ENCODE measurements at places on chromosomes 11 and 22.

DNA sequence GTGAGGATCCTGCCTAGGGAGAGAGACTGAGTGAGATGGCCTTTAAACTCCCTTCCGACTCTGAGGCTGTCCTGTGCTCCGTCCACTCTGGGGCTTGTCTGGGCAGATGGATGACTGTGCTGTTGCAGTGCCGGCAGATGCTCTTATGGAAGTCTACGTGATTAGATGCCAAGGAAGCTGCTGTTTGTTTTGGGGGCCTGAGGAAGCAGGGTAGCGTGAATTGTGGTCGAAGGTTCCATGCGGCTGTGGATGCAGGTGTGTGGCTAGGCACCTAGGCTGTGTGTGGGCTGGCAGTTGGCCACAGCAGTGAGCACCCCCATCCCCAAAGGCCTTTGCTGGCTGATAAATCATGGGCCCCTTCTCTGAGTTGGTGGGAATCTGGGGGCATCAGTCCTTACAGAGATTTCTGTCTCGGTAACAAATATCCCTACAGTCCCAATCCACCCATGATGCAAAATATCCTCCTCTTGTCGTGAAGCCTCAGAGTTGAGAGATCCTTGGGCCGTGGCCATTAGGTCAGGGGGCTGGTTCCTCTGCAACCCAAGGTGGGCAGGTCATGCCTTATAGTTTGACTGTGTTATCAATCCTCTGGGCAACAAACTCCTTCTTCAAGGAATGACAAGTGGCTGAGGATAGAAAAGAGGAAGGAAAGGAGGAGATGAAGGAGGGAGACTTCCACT, 31.2 kb downstream of the AMPD3 start:
- no peak for DNase-seq

GRCh38 chr22:27937453-27937852, 18.4 kb upstream of the PITPNB start:
- no peak for DNase-seq

GRCh38 chr11:118051136-118051610, 25.7 kb upstream of the TMPRSS4 start:
- DNase-seq = no peak

GRCh38 chr11:85316967-85317366, 310.2 kb downstream of the DLG2 start:
- DNase-seq = no peak

DNA sequence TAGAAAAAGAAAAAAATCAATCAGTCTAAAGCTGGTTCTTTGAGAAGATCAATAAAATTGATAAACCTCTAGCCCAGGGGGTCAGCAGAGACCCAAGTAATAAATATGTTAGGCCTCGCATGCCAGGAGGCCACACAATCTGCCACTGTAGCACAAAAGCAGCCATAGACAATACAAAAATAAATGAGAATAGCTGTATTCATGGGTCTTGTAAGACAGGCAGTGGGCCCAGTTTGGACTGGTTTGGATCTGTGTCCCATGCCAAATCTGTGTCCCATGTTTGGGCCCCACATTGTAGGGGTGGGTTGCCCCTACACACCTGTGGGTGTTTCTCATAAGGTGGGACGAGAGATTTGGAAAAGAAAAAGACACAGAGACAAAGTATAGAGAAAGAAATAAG, 6.6 kb upstream of the PLAAT4 start:
- DNase-seq = no peak

GRCh38 chr11:114569801-114570200, 10.1 kb upstream of the NXPE1 start:
- DNase-seq = no peak

- DNase-seq = no peak
These were observed 34.9 kb downstream of the ASCC2 start for GRCh38 chr22:29803190-29803589.
